ENCODE measurements at places on chromosomes 3 and 15.

DNA sequence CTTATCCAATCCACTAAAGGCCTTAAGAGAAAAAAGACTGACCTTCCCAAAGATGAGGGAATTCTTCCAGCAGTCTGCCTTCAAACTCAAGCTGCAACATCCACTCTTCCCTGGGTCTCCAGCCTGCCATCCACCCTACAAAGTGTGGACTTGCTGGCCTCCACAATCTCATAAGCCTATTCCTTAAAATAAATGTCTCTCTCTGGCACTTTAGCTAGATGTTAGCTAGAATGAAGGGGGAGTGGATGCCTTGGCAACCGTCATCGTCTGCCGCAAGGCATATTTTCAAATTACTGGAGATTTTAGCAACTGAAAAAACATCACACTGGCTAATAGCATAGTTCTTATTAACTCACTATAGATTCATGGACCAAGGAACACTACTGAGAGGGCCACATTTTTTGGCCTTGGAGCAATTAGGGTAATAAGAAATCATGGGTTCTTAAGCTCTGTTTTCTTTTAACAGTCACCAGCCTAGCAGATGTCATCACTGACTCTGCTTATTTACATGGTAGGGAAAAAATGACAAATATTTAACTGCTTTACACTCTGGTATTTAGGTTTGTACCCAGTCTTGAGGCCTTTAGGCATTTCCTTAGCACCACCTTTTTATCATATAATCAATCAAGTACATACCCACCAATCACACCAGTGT is 245.3 kb downstream of the MYRIP start:
- no peak for DNase-seq

DNA sequence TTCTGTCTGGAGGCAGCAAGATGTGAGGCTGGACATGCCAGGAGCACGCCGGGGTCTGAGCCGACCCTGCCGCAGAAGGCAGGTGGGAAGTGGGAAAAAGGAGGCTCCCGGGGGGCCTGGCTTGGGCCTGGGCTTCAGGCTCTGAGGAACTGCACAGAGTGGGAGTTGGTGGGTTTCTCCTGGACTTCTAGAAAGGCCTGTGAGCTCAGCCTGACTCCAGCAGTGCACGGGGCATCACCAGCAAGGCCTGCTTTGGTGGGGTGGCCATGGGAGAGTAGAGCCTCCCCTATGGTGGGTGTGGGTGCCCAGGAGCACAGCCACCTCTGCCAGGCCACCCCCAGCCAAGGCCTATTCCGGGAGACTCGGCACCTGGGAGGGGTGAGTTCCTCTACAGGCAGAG is 18.1 kb upstream of the SLC41A3 start:
- DNase-seq: no peak

GRCh38 chr3:29263476-29263875 is 17.4 kb upstream of the RBMS3 start:
- no peak for DNase-seq

DNA sequence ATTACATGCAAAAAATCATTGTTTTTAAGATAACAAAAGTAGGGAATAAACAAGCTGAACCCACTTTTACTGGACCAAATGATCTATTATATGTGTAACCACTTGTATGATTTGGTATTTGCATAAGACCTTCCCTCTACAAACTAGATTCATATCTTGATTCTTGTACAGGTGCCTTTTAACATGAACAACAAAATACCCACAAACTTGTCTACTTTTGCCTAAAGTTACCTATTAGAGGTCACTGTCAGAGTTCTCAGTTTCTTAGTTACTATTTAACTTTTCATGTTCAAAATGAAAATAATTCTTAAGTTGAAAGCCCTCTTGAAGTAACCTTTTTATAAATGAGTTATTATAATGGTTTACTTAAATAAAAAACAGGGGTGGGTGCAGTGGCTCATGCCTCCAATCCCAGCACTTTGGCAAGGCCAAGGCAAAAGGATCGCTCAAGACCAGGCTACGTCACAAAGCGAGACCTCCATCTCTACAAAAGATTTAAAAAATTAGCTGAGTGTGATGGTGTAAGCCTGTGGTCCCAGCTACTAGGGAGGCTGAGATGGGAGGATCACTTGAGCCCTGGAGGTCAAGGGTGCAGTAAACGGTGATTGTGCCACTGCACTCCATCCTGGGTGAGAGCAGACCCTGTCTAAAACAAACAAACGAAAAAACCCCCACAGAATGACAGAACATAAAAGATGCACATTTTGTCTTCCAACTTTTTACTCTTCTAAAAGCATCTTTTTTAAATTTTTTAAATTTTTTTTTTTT is 16.0 kb downstream of the ACTR8 start:
- no peak for DNase-seq

- no peak for DNase-seq
Observed at GRCh38 chr3:56795097-56795828, 6.5 kb downstream of the ARHGEF3 start.

DNA sequence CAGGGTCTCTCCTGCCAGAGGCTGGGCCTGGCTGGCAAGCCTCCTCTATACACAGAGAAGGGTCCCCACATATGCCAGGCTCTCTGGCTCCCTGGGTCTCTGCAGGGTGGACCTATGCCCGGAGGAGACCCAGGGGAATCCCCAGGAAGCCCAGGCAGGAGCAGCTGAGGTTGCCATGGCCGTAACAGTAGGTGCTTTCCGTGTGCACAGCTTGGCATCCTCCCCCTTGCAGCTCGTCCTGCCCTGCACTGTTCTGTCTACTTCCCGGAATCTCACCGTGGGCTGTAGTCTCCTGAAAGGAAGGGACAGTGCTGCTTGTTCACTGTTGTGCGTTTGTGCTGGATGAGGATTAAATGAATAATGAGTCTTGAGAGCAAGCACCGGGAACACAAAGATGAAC is 47.8 kb downstream of the DAPK2 start:
- no peak for DNase-seq

- DNase-seq: no peak
Observed at GRCh38 chr3:50609071-50609762, 2.4 kb downstream of the CISH start.

DNA sequence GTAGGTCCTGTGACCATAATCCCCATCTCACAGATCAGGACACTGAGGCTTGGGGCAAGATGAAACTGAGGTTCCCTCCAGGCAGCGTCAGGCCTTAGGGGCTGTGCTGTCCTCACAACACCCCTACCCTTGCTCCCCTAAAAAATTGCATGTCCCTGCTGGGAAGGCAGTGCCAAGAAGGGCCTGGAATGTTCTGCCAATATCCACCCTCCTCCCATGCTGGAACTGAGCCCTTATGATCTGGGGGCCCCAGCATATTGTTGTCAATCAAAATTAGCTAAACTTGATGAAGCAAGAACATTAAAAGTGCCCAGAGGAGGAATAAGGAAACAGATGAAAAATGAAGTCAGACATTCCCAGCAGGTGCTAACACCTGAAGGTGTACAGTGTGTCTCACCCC is 13.4 kb upstream of the RTP3 start:
- no peak for DNase-seq

DNA sequence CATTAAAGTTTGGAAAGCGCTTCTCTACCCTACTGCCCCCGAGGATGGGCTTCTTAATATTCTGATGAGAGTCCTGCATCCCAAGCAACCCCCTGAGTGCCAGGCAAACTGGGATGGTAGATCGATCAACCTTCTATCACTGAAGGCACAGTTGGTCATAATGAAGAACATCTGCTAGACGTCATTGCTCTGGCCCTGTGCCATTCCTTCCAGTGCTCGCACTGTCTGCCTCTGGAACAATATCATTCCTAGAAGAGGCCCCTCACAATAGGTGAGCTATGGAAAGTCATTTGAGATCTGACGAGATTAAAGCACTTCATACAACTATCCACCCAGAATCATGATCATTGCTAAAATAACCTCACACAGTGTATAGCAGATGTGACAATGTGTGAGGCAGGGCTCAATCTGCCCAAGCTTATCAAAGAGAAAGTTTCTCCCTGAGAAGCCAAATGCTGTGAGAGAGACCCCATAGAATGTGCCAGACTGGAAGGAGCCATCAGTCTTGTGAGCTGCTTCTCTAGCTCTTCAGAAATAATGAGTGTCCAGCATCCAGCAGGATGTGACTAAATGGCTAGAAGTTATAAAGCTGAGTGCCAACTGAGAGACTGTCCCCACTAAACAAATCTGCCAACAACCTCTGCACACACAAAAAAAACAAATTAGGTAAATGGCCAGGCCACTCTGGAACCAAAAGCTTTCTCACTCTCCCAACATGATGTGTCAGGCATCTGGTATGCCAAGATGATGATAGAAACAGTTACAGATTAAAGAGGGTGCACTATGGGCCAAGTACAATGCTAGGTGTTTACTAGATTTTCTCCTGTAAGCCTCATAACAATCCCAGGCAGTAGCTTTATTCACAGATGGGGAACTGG is 165.5 kb downstream of the NECTIN3 start:
- no peak for DNase-seq
